ENCODE measurements at places on chromosomes 3 and 15.

DNA sequence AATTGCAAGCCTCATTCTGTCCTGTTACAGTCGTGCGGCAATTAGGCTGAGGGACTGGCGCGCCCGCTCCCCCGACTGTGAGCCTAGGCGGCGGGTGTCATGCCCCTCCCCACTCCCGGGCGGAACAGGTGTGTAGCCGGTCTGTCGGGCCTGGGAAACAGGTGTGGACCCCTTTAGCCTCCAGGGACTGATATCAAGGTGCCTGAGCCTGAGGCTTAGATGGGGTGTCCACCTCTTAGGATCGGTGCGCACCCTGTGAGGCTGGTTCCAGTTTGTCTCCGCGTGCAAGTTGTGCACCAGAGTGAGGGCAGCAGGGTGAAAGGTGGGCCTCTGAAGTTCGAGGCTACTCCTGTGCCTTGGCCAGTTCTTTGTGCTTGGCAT, 686 bp downstream of the VPS8 start:
- DNase-seq = no peak

DNA sequence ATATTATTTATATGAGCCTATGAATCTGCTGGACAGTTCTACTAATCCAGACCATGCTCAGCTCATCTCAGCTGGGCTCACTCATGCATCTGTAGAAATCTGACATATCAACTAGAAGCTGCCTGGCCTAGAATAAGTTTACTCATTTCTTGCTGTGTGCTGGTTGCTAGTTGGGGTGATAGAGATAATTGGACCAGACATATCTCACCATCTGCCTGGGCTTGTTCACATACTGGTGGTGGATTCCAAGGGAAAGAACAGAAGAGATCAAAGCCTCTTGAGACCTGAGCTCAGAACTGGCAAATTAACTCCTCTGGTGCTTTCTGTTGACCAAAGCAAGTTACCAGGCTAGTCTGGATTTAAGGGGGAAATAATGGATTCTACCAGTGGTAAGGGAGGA, 109.1 kb downstream of the NSUN3 start:
- DNase-seq = no peak

GRCh38 chr3:52688266-52688665, 2.4 kb downstream of the GNL3 start:
- DNase-seq = no peak

- DNase-seq = no peak
Measured at GRCh38 chr15:54884312-54884711, 312.4 kb downstream of the RSL24D1 start.

DNA sequence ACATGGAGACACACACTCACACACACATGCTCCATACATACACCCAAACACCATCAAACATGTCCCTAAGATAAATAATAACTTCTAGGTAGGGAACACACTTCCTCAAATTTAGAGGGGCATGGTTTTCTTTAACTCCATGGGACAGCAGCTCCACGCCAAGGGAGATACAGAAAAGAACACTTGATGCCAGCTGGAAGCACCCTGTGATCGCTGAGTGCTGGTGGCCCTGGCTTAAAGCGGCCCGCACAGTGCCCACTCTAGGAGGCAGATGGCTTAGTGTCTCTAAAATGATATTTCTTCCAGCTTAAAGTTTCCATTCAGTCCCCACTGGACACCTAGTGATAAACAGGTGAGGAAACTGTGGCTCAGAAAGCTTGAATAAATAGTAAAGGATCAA, 232.9 kb downstream of the UACA start:
- no peak for DNase-seq
